ENCODE measurements at places on chromosomes 1 and 21.

GRCh38 chr1:181383695-181384094 is 99.6 kb upstream of the CACNA1E start:
- DNase-seq: no peak

- no peak for DNase-seq
Observed at GRCh38 chr1:145785547-145785946, 38.3 kb downstream of the RNF115 start.

DNA sequence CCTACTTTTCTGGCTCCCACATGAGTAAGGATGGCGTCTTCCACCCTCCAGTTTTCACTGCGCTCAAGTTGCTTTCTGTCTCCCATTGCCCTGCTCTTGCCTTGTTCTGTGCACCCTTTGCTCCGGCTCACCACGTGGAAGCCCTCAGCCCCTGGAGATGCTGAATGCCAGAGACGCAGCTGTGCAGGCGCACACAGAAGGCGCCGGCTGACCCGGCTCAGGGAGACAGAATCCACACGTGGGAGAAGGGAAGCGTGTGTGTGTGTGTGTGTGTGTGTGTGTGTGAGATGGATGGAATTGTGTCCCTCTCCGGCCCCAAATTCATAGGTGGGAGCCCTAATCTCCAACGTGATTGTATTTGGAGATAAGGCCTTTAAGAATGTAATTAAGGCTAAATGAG is 118.2 kb upstream of the ERRFI1 start:
- no peak for DNase-seq

DNA sequence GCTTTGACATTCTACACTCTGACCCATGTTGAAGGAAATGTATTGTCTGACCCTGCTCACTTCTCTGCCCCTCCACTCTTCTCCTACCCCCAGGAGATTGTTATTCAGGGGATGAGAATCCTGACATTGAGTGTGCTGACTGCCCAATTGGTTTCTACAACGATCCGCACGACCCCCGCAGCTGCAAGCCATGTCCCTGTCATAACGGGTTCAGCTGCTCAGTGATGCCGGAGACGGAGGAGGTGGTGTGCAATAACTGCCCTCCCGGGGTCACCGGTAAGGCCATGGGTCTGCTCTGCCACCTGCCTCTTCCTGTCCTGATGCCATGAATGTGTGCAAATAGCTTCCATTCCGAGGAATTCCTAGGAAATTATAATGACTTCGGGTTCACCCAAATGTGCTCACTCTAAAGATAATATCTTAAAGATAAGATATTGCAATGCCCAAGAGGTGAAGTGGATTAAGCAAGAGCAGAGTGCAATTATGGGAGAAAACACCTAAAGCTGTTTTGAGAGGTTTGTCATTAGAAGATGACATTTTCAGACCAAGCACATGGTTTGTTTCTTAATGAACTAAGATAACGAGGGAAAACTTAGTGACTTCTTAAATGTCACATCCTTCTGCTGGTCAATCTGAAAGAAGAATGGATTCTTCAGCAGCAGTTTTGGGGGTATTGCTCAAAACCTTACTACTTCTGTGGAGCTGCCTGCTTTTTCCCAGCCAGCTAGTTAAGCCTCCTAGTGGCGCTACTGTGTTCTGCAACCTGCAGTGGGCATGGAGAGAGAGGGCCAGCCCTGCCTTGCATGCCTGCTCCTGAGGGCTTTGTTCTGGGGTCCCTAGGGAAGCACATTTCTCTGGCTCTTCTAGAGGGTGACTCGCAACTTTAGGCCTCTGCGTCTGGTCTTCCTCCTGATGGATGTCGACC is 41.6 kb downstream of the LAMC2 start:
- no peak for DNase-seq

DNA sequence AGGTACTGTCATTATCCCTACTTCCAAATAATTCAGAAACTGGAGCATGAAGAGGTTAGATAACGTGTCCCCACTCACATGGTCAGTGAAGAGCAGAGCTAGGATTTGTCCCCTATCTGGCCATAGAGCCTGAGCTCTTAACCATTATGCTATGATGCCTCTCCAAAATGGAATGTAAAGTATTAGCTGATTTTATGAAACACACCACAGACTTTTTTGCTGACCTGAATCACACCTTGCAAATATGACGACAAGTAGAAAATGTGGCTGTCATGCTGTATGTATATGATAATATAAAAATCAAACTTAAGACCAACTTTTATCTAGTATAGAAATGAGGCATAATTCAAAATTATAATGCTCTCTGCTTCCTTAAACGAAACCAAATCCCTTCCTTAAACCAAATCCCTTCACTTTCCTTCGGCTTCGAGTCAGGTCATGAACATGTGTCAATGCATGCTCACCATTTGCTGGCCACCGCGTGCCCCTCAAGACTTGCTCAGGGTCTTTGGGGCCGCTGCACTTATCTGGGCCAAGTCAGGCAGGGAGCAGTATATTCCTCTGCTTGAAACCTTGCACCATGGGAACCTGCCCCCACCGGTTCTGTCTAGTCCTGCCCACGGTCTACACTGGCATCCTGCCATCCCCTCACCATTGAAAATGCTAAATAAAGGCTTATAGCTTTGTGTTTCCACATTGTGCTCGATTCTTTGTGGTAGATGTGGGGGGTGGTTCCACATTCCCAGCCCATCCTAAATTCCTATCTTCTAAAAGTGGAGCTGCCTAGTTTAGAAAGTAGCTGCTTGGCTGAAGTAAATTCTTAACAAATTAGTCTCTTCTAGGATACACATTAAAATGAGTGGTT is 1.6 kb upstream of the TMCC2 start:
- DNase-seq: no peak

GRCh38 chr1:64518692-64519481 is 49.0 kb downstream of the CACHD1 start:
- no peak for DNase-seq

- DNase-seq: no peak
Observed at GRCh38 chr1:245805532-245805931, 650.7 kb downstream of the KIF26B start.

DNA sequence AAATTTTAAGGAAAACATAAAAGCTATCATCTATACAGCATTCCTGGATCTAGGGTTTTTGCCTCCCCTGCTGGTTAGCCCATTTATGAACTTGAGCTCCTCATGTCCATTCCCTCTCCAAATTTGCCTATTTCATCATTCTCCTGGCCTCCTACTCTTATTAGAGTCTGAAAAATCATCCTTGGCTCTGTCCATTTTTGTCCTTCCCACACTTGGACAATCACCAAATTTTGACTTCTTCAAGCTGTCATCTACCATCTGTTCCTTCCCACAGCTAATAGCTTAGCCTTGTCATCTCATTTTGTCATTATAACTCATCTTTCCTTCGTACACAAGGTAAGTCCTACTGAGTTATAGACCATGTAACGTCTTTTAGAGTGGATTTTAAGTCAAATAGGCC is 2.2 kb upstream of the HENMT1 start:
- DNase-seq: no peak

DNA sequence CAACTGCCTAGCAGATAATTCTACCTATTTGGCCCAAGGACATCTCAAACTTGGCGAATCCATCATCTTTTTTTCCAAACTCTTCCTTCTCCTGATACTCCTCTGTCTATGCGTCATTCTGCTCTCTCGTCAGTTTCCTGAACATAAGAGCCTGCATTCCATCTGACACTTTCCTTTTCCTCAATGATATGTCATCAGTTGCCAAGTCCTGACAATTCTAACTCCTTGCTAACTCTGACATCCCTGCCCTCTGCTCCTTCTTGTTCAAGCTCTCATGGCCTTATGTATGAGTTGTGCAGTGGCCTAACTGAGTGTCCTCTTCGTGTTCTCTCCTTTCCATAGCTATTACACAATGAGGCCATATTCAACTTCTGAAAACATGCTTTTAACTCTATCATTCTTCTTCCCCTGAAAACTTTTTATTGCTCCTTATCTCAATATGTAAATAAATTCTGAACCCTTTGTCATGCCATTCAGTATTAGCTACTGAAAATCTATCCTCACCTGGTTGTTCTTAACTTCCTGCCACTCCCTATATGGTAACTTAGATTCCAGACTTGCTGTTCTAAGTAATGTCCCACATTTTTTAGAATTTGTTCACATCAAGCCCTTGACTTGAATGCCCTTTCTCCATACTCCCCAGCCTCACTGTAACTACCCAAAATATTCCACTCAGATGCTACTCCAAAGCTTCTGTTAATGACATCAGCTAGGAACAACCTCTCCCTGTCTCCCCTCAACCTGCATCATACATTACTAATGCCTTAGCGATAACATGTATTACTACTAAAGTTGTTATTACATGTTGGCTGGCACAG is 11.5 kb downstream of the PALMD start:
- no peak for DNase-seq

GRCh38 chr1:107110326-107110725 is 30.5 kb upstream of the NTNG1 start:
- DNase-seq: no peak

DNA sequence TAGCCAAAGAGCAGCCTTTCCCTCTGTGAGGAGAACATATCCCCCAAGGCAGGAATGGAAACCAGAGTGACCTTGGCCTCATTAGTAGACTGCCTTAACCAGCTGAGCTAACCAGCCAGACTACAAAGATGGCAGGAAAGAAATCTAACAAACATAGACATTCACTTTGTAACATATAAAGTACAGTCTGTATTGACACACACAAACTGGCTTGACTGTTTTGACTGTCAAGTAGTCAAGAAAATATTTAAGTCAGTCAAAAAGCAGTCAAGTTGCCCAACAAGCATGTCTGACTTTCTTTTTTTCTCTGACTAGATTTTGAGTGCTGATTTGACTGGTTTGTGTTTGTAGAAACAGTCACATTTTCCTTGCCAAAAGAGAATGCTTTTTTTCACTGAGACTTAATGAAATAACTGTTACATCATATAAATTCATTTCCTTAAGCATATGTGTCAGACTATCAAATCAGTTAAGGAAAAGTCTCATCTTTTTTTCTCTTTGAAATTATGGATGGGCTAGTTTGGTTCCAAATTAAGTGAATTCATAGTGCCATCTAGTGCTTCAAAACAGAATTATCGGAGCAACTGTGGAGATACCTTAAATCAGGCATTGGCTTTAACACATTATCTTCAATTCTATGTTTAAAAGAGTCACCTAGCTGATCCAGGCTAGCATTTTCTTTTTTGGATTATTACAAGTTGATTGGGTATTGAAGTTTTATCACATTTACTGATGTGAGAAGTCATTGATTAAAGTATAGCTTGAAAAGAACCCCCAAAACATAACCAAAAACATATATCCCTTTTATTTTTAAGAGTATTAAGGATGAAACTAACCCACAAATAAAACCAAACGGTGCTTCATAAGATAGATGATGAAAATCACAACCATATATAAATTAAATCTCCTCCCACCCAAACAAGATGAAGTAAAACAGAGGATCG is 75.0 kb downstream of the ATP6V1G3 start:
- no peak for DNase-seq

GRCh38 chr1:227795732-227796131 is 19.7 kb upstream of the PRSS38 start:
- DNase-seq: no peak

DNA sequence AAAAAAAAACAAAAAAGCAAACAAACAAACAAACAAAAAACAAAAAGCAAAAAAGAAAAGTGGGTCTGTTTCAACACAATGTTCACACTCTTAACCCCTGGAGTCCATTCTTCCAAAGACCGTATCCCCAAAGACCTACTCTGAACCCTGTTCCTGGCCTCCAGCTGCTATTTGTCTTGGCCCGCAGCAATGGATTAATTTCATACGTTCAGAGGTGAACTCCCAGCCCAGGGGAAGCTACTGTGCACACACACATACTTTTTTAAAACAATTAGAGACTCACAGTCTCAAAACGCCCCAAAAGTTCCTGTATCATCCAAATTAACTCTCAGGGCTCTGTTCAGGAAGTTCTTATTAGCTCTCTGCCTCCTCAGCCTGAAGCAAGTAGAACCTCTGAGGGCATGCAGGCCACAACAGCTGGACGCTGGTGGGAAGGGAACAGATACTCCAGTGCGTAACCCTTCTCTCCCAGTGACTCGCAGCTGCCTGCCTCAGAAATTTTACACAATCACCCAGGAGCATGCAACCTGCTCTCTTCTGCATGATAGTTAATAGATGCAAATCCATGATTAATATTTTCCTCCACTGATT is 395.4 kb downstream of the RRAGC start:
- no peak for DNase-seq

DNA sequence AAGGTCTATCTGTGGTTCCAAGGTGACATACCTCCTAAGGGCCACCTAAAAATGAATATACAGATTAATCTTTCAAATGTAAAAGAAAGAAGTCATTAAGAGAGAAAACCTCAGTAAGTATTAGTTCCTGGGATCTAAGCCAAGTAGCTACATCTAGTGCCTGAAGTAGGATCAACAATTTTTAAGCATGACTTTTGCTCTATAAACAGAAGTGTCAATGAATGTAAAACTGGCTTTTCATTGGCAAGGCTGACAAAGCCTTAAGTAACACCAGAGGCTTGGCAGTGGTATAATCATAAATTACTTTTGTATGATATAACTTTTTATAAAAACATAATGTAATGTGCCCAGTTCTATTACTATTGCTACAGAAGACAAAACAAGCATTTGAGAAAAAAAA is 12.2 kb upstream of the ACADM start:
- DNase-seq: no peak

DNA sequence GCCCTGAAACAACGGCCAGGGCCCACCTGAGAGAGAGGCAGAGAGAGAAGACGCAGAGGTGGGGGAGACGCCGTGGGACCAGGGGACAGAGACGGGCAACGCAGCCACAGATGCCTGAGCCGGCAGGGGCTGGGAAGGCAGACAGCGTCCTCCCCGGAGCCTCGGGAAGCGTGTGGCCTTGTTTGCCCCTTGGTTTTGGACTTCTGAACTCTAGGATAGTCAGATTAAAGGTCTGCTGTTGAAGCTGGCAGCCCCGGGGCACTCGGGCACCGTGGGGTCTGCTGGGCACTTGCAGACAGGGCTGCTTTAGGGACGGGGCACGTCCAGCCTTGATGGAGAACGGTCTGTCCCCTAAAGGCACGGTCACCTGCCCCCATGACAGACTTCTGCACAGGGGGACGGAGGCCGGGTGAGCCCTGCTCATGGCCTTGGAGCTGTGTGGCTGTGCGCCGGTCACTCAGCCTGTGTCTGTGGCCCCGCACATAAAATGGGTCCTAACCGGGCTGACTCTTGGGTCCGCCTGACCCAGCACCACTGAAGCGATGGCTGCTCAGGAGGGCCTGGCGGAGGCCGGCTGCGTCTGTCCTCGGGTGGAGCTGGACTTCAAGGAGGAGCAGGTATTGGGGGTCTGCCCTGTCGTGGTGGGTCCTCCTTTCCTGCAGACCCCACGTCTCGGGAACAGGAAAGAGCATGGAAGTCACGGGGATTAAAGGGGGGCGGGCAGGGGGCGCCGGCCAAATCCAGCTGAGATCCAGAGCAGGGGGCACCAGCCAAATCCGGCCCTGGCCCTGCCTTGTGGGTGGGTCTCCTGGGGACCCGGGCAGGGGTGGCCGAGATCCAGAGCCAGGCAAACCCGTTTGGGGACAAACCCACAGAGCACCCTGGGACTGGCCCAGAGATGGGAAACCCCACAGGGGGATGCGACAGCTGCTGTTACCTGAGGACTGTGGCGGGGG is 9.6 kb upstream of the RNF223 start:
- no peak for DNase-seq

All from stimulated activated CD8-positive, alpha-beta memory T cell treated with anti-CD3 and anti-CD28 coated beads, Interleukin-2, amount 100 ng/mL, for 1 hour (primary cell).